Cardiac muscle cell (in vitro differentiated cells and primary cell): ENCODE measurements at places on chromosomes 4 and X. TPM values are rescaled to one million over a fixed set of nuclear protein-coding genes. Genes with fewer than 3 reads are reported as not detected.
A peak's percentile ranks its signal among the peaks of the same experiment; 100 is the strongest.

LINC00632 gene
- 9.4 TPM in 2 replicates for total RNA-seq

DNA sequence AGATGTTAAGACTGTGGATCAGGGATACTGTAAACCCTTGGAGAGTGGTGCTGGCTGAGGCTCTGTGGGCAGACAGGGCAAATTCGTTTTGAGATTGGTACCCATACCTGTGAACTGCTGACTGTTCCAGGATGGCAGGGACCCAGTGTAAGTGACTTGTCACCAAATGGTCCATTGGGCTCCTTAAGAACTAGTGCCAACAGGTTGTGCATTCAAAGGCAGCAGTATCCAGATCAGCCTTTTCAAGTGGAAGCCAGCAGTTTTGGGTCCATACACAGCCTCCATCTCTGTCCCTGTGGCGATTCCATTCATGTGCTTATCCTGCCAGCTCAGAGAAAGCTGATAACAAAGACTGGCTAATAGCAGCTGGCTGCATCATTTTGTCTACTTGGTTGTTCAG, 84.0 kb upstream of the SCOC start:
- no peak for DNase-seq

SPON2 gene
- total RNA-seq = 0.12 and 0.42 TPM in 2 replicates

GRCh38 chrX:55057675-55058249, 17.1 kb upstream of the PAGE2B start:
- peak; percentile 5 for DNase-seq

GRCh38 chrX:129690435-129690834, 35.7 kb upstream of the APLN start:
- DNase-seq = peak; percentile 65

CTAG2 gene
- not detected in 2 replicates for total RNA-seq

MEPE gene
- total RNA-seq = not detected in 2 replicates

DNA sequence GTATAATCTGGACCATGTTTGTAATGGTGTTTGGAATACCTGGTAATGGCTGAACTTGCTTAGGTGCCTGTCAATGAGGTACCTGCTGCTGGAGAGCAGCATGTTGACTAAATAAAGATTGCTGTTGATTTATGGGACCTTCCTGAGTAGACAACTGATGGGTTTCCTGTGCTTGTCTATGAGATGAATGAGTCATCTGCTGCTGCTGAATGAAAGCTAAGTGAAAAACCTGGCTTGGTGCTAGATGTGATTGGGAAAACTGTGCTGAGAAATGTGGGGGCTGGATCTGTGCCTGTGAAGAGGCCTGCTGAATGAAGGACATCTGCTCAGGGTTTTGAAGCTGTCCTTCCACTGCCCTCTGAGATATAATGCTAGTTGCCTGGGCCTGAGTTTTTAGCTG, 69.6 kb downstream of the WNK3 start:
- peak; percentile 16 for DNase-seq

STAP1 gene
- total RNA-seq = not detected in 2 replicates

RP2 gene
- 2.4 and 2.7 TPM in 2 replicates for total RNA-seq

GYPE gene
- 0.07 TPM in 1 of 2 replicates, not detected in the other for total RNA-seq

GRCh38 chrX:88991583-88992132, 244.6 kb downstream of the CPXCR1 start:
- DNase-seq = no peak

CFP gene
- total RNA-seq = 0.07 and 0.09 TPM in 2 replicates

DNA sequence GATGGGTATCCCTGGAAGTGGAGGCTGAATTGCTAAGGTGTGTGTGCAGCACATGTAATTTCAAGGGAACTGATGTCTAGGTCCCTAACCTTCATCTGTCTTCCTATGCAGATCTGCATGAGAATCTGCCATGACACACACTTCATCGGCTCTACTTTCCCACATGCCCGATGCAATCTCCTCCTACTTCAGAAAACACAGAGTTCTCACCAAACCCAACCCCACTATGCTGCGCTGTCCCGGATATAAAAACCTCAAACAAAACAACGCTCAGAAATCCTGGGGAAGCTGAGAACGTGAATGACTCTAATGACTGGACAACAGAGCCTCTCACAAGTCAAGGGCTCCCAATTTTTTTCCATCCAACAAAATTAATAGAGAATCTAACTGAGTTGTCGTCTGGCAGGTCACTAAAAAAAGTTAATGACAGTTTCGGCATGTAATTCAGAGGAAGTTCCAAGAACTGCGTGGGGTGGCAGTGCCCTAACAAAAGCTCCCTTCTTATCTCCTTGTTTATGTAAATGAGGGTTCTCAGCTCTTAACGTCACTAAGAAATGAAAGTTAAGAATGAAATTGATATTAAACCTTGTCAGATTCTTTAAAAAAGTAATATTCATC, 39.0 kb downstream of the STX18 start:
- DNase-seq = peak; percentile 66

GRCh38 chr4:108113229-108113628, 55.5 kb downstream of the LEF1 start:
- DNase-seq = peak; percentile 39

DNA sequence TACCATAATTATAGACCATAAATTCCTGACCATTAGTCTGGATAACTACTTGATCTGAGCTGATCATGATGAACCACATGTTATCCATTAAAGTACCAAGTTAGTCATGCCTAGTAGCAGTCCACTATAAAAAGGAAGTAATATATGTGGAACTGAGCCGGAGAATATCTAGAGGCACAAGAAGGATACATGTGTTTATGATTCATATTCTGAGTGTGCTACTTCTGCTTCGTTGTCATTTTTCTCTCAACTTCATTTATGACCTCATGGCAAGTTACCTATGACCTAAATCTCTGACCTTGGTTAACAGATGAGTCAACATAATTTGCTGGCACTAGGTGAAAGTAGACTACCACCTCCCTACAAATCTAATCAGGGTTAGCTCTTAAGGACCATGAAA, 56.5 kb upstream of the ANKRD17 start:
- DNase-seq = no peak
